ENCODE measurements at places on chromosomes 12 and 14.

DNA sequence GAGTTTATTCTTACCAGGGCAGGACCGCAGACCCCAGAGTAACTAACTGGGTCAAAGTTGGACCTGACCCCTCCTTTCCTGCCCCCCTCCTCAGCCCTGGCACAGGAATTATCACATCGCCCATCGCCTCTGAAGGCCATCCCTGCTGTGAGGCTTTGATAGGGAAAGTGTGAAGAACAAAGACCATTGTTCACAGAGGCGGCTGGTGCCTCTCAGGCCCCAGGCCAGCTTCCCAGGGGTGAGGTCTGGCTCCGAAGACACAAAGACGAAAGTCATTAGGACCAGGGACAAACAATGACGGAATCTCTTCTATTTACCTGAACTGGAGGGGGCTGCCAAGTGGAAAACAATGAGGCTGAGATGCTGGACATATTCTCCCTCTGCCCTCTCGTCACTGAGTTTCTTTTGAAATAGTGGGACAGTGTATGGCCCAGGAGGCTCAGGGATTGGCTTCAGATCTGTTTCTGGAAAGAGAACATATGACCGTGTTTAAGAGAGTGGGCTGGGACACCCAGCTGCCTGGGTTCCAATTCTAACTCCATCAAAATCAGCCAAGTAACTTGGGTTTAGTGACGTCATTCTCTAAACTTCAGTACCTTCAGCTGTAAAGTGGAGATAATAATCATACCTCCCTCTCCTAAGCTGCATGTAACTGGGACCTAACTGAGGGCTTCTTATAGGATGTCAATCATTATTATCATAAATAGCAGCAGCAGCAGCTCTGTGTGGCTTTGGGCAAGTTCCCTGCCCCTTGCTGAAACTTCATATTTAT is 769.4 kb downstream of the MED13L start:
- DNase-seq = no peak

DNA sequence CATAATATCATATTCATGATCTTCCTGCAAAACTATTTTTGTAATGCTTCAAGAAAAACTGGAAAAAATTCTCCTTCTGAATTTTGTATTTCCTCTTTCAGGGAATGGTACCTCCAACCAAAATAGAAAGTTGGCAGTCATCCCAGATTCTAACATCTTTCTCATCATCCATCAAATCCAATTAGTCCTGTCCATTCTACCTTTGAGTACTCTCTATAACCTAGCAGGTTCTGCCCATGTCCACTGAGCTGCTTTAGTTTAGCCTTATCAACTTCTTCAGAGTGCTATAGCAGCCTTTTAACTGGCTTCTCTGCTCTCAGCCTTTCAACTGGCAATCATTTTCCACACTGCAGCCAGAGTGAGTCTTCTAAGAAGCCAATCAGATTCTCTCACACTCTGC is 236.2 kb downstream of the AKAP6 start:
- no peak for DNase-seq

GRCh38 chr12:638953-639557 is 24.2 kb downstream of the NINJ2 start:
- no peak for DNase-seq

- no peak for DNase-seq
Observed at GRCh38 chr14:93915800-93916199, 11.3 kb upstream of the FAM181A start.

- no peak for DNase-seq
Observed at GRCh38 chr12:5171701-5172100, 128.0 kb downstream of the KCNA5 start.

DNA sequence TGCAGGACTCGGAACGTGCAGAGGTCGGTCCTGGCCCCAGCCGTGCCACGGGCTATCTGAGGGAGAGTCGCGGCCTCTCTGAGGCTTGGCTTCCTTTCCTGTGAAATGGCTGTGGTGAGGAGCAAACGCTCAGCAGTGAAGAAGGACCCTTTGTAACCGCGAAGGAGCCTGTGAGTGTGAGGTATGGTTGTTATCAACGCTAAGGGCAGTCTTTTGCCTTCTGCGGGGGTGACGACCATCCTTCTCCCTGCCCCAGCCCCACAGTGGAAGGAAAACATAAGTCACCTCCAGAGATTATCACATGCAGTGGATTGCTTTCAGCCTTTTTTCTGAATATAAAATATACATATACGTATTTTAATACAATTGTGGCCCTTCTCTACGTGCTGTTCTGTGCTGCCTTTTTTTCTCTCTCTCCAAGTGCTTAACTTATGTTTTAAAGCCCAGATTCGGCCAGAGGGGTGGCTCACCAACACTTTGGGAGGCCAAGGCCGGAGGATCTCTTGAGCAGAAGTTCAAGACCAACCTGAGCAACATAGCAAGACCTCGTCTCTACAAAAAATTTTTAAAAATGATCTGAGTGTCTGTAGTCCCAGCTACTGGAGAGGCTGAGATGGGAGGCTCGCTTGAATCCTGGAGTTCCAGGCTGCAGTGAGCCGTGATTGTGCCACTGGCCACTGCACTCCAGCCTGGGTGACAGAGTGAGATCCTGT is 17.4 kb downstream of the TAMALIN start:
- DNase-seq = no peak

GRCh38 chr12:82383930-82384552 is 25.7 kb downstream of the METTL25 start:
- DNase-seq = no peak

- DNase-seq = peak; percentile 24
Observed at GRCh38 chr14:71932229-71932981, at the start of gene RGS6. Gene RGS6, plus strand, starts transcription at chr14:71932429.

DNA sequence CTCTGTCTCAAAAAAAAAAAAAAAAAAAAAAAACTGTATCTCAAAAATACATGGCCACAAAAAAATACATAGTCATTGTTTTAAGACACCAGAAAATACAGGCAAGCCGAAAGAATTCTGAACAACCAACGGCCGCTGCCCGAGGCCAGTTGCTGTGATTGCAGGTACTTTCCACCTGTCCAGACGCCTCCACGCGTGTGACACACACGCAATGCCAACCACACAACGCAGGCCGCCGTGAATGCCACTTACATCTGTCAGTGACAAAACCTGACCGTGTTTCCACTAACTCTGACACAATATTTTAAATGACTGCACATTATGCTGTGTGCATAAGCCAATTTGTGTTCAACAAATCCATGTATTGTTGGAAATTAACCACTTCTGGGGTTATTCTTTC is 22.4 kb upstream of the INF2 start:
- no peak for DNase-seq

GRCh38 chr14:92217936-92218335 is 96.2 kb downstream of the CPSF2 start:
- DNase-seq = no peak

DNA sequence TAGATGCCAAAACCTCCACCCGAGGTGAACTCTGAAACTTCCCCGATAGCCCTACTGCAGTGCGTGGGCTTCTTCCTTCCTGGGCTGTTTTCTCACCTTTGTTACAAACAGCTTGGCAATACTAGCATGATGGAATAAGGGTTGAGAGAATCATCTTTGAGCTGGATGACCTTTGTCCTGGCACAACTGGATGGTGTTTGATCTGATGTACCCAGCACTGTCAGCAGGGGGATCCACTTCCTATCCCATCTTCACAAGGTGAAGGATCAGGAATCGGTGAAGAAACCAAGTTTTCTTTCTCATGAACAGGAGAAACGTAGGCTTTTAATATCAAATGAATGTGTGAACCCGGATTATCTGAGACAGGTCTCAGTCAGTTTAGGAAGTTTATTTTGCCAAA is 19.5 kb upstream of the LRRC10 start:
- no peak for DNase-seq

GRCh38 chr12:96255077-96255476 is 60.9 kb downstream of the ELK3 start:
- no peak for DNase-seq

GRCh38 chr12:87155621-87156020 is 873.6 kb downstream of the C12orf50 start:
- no peak for DNase-seq

DNA sequence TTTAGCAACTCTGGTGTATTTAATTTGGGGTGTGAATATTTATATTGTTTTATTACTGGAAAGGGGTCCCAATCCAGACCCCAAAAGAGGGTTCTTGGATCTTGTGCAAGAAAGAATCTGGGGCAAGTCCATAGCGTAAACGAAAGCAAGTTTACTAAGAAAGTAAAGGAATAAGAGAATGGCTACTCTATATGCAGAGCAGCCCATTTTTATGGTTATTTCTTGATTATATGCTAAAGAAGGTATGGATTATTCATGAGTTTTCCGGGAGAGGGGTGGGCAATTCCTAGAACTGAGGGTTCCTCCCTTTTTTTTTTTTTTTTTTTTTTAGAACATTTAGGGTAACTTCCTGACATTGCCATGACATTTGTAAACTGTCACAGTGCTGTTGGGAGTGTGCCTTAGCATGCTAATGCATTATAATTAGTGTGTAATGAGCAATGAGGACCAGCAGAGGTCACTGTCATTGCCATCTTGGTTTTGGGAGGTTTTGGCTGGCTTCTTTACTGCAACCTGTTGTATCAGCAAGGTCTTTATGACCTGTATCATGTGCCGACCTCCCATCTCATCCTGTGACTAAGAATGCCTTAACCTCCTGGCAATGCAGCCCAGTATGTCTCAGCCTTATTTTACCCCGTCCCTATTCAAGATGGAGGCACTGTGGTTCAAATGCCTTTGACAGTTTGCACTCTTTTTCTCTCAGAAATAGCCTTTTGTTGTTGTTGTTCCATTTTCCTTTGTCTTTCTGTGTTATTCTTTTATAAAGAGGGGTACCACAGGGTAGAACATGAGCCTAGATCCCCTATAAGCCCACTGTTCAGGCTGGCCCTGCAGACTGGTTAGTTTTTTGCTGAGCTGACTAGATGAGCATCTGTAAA is 75.5 kb upstream of the DCD start:
- DNase-seq = peak; percentile 19

- no peak for DNase-seq
Observed at GRCh38 chr12:55931780-55932550, 1.0 kb downstream of the DGKA start.

GRCh38 chr14:77189479-77189878 is 7.9 kb downstream of the TMEM63C start:
- no peak for DNase-seq

DNA sequence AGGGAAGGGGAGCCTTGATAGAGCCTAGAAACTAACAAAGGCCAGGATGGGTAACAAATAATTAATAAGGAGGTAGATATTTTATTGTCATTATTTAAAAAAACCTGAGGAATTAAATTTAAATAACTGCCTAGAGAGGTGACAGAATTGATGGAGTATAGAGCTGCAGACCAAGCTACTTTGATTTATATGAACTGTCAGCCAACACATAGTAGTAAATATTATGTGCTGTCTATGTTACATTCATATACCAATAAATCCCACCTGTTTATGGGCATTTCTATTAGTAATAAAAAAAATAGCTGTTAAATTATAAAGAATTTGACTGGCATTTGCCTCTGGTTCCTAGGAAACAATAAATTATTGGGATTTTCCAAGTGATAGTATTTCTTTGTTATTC is 37.7 kb downstream of the TSPAN19 start:
- DNase-seq = no peak

- DNase-seq = no peak
Observed at GRCh38 chr14:30271811-30272323, 287.1 kb upstream of the G2E3 start.

- DNase-seq = peak; percentile 30
Observed at GRCh38 chr12:68290126-68290525, 36.7 kb upstream of the IL22 start.

DNA sequence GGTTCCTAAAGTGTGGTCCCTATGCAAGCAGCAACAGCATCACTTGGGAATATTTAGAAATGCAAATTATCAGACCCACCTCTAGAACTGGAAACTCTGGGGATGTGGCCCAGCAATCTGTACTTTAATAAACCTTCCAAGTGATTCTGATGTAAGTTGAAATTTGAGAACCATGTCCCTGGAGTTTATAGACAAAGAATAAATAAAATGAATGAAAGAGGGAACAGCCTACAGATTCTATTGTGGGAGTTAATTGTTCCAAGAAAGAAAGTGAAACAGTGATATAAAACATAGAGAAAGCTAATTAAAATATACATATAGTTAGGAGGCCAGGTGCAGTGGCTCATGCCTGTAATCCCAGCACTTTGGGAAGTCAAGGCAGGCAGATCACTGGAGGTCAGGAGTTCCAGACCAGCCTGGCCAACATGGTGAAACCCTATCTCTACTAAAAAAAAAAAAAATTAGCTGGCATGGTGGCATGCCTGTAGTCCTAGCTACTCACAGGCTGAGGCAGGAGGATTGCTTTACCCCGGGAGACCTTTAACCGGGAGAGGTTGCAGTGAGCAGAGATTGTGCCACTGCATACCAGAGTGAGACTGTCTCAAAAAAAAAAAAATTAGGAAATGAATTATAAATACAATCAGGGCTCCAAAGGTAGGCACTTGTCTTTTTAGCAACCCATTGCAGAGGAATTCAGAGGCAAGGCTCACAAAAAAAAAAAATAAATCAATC is 507.5 kb downstream of the NAV3 start:
- no peak for DNase-seq

- DNase-seq = no peak
Observed at GRCh38 chr14:82190742-82191141, 657.1 kb upstream of the SEL1L start.

GRCh38 chr14:86627080-86627479 is 1097.1 kb downstream of the FLRT2 start:
- DNase-seq = no peak

GRCh38 chr14:73695997-73696396 is 18.2 kb downstream of the PNMA1 start:
- DNase-seq = no peak

GRCh38 chr14:77659831-77660230 is 43.4 kb upstream of the SPTLC2 start:
- DNase-seq = no peak

DNA sequence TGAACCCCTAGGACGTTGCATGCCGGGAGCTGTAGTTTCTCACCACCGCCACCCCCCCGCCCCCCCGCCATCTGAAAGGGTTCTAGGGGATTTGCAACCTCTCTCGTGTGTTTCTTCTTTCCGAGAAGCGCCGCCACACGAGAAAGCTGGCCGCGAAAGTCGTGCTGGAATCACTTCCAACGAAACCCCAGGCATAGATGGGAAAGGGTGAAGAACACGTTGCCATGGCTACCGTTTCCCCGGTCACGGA is 501 bp upstream of the HSP90B1 start:
- no peak for DNase-seq

DNA sequence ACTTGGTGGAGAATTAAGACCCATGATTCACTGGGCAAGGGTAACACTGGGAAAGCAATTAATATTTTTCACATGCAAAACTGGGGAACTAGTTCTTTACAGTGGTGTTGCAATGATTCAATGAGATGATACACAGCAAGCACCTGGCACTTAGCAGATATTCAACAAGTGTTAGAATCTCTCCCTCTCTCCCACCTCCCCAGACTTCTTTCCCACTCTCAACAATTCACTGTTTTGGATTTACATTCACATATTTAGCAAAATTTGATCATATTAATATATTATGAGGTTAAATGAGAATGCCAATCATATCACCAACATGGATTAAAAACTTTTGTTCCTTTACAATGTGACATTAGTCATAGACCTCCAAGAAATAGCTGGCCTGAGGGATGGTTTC is 223.1 kb upstream of the GRIP1 start:
- no peak for DNase-seq

GRCh38 chr12:3820122-3820521 is 53.1 kb downstream of the PARP11 start:
- no peak for DNase-seq
